ENCODE measurements at places on chromosomes 16 and 17. TPM values are rescaled to one million over a fixed set of nuclear protein-coding genes. Genes with fewer than 3 reads are reported as not detected.
A peak's percentile ranks its signal among the peaks of the same experiment; 100 is the strongest.

Gene CCL7
- total RNA-seq: not detected

Gene PSMB3
- total RNA-seq: 349 TPM

Gene CDRT15
- not detected for total RNA-seq

- no peak for DNase-seq
These were observed 14.7 kb downstream of the RPH3AL start for GRCh38 chr17:337866-338265.

DNA sequence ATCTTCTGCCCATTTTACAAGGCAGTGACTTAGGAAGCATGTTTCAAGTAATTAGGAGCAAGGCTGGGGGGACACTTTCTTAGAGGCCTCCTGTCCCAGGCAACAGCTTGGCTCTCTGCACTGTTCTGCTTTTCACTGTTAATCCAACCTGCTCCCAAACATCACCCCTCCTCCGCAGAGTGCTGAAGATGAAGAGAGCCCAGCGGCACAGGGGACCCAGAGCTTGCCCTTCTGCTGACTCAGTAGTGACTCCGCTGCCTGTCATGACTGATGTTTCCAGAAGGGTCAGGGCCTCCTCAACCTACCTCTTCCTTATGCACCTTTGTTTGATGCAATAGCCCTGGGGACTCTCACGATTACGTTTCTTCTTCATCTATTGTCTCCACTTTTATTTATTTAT lies 38.9 kb upstream of the NDRG4 start:
- no peak for DNase-seq

GRCh38 chr17:68196394-68197090 lies 51.3 kb upstream of the AMZ2 start:
- no peak for DNase-seq

- DNase-seq: no peak
These were observed 21.0 kb downstream of the PRCD start for GRCh38 chr17:76560877-76561221.

Gene ITPRIPL2
- 46.7 TPM for total RNA-seq

GRCh38 chr17:80876950-80877728 lies 114.5 kb upstream of the CHMP6 start:
- peak; percentile 64 for DNase-seq

DNA sequence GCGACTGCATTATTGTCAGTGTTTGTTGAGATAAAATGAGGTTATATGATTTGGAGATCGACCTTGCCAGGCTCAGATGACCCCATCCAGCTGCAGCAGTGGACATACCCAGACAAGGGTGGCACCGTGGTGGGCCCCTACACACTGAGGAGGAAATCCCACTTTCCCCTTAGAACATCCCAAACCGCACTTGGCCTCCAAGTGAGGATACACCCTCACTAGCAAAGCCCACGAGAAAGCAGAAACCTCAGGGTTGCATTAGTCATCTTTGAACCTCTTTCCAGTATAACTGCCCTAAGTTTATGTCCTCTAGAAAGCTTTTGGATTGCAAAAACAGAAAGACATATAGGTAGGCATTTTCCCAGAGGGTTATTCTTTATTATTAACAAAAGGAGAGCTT lies 101.5 kb downstream of the CLEC16A start:
- DNase-seq: no peak

- no peak for DNase-seq
These were observed 4.5 kb downstream of the CYB561 start for GRCh38 chr17:63441654-63442053.

- DNase-seq: no peak
These were observed 48.4 kb downstream of the MPRIP start for GRCh38 chr17:17090642-17091103.

DNA sequence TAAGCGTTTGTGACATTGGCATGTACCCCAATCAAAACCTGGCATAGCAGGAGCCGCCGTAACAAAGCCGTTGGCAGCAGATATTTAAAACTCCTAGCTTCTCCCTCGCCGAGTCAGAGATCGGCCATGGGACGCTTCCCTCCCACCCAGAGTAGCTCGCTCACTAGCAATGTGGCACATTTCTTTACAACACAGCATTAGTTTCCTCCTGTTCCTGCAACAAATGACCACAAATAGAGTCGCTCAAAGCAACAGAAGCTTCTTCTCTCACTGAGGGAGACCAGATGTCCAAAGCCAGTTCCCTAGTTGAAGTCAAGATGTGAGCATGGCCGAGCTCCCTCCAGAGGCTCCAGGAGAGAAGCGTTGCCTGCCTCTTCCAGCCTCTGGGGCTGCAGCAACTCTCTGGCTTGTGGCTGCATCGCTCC lies 106.7 kb downstream of the RBFOX3 start:
- DNase-seq: no peak

- DNase-seq: no peak
These were observed 946 bp downstream of the STUB1 start for GRCh38 chr16:680967-681745.

Gene RASD1
- 12.9 TPM for total RNA-seq

DNA sequence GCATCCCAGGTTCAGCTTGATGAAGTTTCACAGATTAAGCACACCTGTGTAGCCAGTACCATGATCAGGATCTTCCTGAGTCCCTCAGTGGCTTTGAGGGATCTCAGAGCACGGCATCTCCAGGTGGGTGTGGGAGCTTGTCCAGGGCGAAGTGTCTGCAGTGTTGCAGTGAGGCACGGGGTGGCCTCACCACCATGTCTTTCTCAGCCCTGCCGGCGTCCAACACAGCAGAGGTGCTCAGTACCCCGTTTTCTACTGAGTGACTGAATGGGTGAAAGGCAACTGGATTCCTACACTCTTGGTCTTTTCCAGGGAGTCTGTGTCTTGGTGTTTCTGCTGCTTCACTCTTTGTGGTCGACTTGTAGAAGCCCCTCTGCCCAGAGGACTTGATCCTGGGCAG lies 63.7 kb downstream of the MPRIP start:
- DNase-seq: no peak

- no peak for DNase-seq
These were observed 422.8 kb upstream of the CCL2 start for GRCh38 chr17:33832262-33832661.

- DNase-seq: no peak
These were observed 108.5 kb downstream of the NLK start for GRCh38 chr17:28151001-28151400.

GRCh38 chr16:73197598-73197997 lies 149.7 kb upstream of the ZFHX3 start:
- no peak for DNase-seq

- no peak for DNase-seq
These were observed 217.8 kb downstream of the ZFHX3 start for GRCh38 chr16:72829846-72830775.

DNA sequence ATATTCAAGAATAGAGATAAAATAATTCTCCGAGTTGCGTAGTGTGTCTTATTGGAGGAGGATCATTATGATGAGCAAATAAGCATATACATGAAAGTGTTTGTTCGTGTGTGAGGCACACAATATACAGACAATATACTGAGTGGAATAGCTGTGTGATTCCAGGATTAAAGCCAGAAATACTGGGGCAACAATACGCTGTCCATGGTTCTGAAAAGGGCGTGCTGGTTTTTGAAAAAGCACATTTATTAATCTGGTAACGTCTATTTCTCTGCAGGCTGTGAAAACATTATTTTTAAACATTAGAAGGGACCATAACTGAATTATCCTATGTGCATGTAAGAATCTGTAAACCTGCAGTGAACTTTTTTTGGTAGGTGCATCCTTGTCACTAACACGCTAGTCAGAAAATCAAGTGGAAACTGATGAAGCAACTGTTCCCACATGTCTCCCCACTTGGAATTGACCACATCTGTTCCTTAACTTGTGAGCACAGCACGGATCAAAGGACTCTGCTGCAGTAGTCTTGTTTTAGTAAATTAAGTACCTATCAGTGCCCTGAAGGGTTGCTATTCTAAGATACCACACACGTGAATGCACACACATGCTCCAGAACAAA lies 346.0 kb downstream of the GRIN2A start:
- no peak for DNase-seq

Gene FMNL1
- total RNA-seq: 363 TPM

DNA sequence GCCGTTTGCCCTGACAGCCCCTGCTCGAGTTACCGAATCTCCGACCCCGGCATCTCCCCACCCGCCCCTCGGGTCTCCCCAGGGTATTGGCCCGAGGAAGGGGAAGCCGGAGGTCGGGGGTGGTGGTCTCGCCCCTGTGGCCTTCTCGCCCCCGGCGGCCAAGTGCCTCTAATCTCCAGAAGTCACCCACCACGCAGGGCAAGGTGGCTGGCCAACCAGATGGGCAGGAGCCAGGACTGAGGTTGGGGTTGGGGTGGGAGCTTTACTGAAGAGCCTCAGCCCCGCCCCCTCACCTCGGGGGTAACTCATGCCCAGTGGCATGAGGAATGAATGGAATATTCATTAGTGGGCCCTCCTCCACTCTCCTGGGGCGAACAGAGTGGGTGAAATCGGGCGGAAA lies 637 bp downstream of the DHRS11 start:
- no peak for DNase-seq

GRCh38 chr17:56186222-56186786 lies 33.0 kb downstream of the ANKFN1 start:
- no peak for DNase-seq

DNA sequence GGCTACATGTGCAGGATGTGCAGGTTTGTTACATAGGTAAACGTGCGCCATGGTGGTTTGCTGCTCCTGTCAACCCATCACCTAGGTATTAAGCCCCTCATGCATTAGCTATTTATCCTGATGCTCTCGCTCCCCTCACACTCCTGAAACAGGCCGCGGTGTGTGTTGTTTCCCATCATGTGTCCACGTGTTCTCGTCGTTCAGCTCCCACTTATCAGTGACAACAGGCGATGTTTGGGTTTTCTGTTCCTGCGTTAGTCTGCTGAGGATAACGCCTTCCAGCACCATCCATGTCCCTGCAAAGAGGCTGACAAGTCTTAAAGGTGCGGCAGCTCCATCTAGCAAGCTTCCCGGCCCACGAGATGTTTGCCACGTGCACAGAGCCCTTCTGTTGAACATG lies 175.1 kb downstream of the FOXL1 start:
- no peak for DNase-seq

Gene SNX20
- 34.3 TPM for total RNA-seq

Gene KRTAP4-9
- not detected for total RNA-seq

DNA sequence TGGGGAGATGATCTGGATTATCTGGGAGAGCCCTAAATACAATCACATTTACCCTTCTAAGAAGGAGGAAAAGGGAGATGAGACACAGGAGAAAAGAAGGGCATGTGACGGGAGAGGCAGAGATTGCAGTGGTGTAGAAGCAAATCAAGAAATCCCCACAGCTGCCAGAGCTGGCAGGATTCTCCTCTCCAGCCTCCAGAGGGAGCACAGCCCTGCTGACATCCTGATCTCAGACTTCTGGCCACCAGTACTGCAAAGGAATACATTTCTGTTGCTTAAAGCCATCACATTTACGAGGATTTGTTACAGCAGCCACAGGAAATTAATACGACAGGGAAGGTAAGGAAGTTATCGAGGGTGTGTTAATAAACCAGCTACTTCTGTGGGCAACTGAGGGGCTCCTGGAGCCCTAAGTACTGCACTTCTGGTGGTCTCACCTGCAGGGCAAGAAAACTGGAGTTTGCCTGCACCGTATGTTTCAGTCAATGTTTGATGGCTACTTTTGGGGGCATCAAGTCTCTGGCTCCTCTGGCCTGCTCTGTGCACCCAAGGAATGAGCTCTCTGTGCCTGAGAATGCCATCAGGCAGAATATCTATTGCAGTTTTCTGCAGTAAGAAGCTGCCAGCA lies 22.9 kb upstream of the CDH13 start:
- DNase-seq: no peak

Gene C17orf50
- not detected for total RNA-seq

GRCh38 chr17:21302711-21303425 lies 18.4 kb downstream of the MAP2K3 start:
- DNase-seq: no peak

Gene SPOP
- total RNA-seq: 61.9 TPM

- DNase-seq: no peak
These were observed 72.1 kb upstream of the FA2H start for GRCh38 chr16:74846714-74847113.

DNA sequence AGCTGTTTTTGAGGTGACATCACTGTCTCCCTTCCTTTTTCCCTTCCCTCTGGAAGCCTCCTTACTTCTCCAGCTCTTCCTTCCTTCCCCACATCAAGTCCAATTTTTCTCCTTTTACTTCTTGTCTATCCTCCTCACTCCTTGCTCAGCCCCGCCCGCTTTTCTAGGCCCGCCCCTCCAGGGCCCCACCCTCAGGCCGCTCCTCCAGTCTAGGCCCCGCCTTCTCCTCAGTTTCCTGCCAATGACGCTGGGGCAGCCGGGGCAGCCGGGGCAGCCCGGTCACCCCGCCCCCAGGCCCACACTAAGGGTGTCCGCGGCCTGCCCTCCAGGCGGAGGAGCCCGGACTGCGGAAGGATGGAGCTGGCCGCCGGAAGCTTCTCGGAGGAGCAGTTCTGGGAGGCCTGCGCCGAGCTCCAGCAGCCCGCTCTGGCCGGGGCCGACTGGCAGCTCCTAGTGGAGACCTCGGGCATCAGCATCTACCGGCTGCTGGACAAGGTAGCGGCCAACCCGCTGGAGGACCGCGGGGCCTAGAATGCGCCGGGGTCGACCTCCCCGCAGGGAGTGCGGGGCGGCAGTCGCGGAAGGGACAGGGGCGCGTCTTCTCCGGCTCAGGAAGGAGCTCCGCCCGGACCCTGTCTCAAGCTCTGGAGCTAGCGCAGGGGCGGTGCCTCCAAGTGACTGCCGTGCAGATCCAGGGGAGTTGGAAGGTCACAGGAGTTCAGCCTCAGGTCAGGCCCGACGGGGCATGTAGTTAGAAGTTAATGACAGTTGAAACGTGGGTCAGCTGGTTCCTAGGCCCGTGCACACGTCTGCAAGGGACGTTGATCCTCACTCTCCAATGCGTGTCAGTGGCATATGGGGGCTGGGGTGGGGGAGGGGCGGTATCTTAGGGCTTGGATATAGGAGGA lies at the start of gene PCTP:
Gene PCTP, plus strand, starts transcription at position 302 of the 908 bp plus-strand sequence. Its CDS starts 53 bp downstream, at position 355.
- peak; percentile 85 for DNase-seq

DNA sequence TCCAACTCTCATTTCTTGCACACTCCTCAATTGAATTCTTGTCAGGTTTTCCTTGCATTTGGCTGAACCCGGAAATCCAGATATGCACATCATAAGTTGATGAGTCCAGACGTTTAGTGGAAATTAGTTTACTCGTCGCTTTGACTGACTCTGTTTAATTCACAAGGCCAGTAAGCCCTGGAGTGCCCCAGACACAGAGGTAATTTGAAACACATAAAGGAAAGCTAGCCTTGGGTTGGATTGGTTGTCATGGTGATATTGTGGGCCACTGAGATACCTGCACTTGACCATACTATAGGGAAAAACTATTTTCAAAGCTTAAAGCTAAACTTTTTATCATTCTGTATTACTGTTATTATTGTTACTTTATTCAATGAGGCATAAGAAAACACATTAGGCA lies 178.3 kb upstream of the CA10 start:
- DNase-seq: no peak

DNA sequence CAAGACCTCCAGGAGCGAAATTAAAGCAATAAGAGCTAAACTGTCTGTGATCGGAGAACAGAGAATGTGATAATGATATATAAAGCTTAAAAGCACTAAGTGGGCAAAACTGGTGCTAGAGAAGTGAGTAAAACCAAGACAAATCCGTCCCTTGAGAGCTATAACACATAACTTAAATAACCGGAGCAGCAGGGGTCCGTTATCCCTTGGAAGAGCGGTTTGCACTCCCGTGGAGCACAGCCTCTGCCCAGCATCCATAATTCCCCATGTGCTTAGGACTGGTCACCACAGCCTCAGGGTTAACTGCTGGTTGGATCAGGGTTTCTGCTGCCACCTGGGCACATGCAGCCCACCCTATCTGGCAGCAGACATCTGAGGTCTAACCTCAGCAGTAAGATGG lies 489.0 kb downstream of the NPIPA7 start:
- no peak for DNase-seq

All from activated T-helper 1 cell treated with anti-CD3 and anti-CD28 coated beads, Interleukin-12 subunit alpha, Interleukin-12 subunit beta, Interleukin-2, Interleukin-4 antibody, amounts not matched to agents 30 ng/mL and 10 ng/mL and 1 ng/mL, durations not matched to agents 14 hours and 24 hours and 36 hours (primary cell).